T-helper 2 cell treated with Interferon-gamma antibody and Interleukin-4, amounts not matched to agents 100 ng/mL and 5 ng/mL, for 36 hours (primary cell): ENCODE measurements at places on chromosomes 16 and 17. TPM values are rescaled to one million over a fixed set of nuclear protein-coding genes. Genes with fewer than 3 reads are reported as not detected.

The ZG16B gene
- 6.5 and 8.0 TPM in 2 replicates for total RNA-seq

The ARHGDIA gene
- total RNA-seq: 703 and 716 TPM in 2 replicates

The FGF11 gene
- total RNA-seq: 5.6 and 5.8 TPM in 2 replicates

The KIFC3 gene
- total RNA-seq: not detected in 2 replicates

The TNRC6C gene
- total RNA-seq: 30.9 and 38.8 TPM in 2 replicates

The HS3ST6 gene
- total RNA-seq: not detected in 2 replicates

The NLGN2 gene
- total RNA-seq: 1.2 TPM in 2 replicates

The GLP2R gene
- total RNA-seq: not detected in 2 replicates

The ZFPM1 gene
- total RNA-seq: 10.8 and 11.5 TPM in 2 replicates
